ENCODE measurements at places on chromosomes 1 and 21. TPM values are rescaled to one million over a fixed set of nuclear protein-coding genes. Genes with fewer than 3 reads are reported as not detected.

DNA sequence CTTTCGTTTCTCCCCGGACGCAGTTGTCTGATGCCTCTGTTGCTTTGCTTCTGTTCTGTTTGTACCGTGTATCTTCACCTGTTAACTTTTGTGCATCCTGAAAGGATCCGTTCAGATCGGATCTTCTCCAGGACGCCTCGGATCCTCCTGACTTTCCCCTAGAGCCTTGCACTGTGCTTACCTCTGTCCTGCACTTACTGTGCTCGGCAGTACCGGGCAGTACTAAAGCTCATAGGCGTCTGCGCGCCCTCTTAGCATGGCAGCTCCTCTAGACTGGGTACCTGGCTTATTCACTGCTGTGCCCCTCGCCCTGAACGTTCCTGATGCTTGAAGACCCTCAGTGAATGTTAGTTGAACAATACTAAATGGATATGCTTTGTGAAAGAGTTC lies 934 bp downstream of the SCP2 start:
- H3K36me3 ChIP-seq, result no peaks in the 10 kb centered on the region
- H3K4me3 ChIP-seq, result peak overlapping the region; percentile 72
- H3K27me3 ChIP-seq, result no peaks in the 10 kb centered on the region
- DNase-seq, result no peak
- no peaks in the 10 kb centered on the region for H3K4me1 ChIP-seq
- no peak overlapping the region for H3K27ac ChIP-seq

KCNJ9 gene
- total RNA-seq, result not detected

PGLYRP4 gene
- total RNA-seq, result not detected

TSTD1 gene
- 9.5 TPM for total RNA-seq

GRCh38 chr1:220970311-220970710 lies 91.1 kb downstream of the HLX start:
- no peaks in the 10 kb centered on the region for H3K36me3 ChIP-seq
- H3K4me3 ChIP-seq, result no peak overlapping the region
- H3K4me1 ChIP-seq, result no peaks in the 10 kb centered on the region
- DNase-seq, result peak; percentile 23
- H3K27me3 ChIP-seq, result no peaks in the 10 kb centered on the region

Measured in astrocyte (in vitro differentiated cells and primary cell).